ENCODE measurements at places on chromosomes 12 and 14.

DNA sequence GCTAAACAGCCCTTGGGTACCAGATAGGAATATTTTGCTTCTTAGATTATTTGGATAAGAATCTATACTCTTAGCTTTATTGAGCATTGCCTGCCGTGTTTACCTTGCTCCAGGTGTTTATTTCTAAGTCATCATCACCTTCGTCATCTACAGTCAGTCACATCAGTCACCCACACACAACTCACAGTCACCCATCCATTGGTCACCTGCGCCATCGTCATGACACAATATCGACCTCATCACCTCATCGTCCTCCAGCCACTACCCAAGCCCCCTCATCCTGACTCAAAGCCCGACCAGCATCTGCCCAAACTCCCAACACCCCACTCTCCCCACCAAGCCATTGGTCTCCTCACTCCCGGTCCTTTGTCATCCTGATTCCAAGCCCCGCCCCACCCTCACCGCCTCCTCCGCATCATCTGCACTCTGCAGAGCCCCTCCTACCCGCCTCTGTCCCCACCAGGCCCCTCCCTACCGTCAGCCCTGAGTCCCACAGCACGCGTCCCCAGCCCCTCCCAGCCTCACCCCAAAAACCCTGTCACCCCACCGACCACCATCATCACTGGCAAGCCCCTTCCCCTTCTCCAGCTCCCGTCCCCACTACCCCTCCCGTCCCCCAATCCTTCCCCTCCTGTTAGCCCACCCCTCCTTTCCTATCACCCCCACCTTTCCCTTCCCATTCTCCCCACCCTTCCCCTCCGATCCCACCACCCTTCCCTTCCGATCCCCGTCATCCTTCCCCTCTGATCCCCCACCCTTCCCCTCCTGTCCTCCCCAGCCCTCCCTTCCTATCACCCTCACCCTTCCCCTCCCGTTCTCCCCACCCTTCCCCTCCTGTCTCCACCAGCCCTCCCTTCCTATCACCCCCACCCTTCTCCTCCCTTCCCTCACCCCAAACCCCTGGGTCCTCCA is 9.8 kb downstream of the DLK1 start:
- no peak for DNase-seq

GRCh38 chr12:7376196-7376595 is 67.8 kb downstream of the CD163L1 start:
- no peak for DNase-seq

DNA sequence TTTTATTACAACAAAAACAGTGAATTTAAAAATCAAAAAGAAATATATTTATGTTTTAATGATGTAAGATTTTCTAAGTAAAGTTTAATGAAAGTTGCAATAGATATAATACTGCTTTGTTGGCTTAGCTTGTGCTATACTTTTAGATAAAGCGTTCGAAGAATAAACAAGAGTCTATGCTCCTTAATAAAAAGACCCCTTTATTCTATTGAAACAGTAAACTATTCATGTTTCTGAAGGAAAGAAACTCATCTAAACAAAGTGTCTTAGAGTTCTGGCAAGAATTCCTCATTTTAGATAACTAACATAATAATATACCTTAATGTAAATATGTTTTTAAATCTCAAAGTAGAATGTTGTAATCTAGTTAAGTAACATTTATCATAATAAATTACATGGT is 179.0 kb downstream of the RASSF9 start:
- no peak for DNase-seq

- DNase-seq, result no peak
Measured at GRCh38 chr14:105167303-105168092, 1.1 kb downstream of the JAG2 start.

DNA sequence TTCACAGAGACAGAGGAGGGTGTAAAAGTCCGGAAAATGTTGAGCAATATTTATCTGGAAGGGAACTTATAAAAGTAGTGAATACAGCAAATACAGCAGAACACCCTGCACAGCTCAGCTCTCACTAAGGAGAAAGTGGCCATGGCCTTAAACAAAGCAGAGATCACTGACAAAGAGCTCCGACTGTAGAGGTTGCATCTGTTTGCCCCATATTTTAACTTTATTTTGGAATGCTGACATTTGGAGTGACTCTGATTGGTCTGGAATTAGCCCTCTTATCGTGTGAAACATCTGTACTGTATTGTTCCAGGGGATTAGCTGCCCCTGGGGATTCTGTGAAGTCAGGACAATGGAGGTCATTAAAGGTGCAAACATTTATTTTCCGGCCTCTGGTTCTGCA is 1275.7 kb upstream of the FLRT2 start:
- no peak for DNase-seq

DNA sequence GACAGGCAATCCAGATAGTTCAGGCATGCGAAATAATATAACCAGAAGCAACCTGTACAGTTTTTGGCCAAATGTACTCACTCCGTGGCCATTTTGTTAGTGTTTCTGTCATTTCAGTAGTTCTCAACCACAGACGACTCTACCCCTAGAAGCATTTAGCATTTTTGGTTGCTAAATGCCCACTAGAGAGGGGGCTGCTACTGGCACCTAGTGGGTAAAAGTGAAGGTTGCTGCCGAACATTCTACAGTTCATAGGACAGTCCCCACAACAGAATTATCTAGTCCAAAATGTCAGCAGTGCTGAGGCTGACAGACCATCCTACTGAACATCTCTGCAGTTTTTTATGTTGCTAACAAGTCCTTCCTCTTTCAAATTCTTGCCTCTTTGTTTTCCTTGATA is 107.4 kb downstream of the TSHR start:
- DNase-seq, result no peak

DNA sequence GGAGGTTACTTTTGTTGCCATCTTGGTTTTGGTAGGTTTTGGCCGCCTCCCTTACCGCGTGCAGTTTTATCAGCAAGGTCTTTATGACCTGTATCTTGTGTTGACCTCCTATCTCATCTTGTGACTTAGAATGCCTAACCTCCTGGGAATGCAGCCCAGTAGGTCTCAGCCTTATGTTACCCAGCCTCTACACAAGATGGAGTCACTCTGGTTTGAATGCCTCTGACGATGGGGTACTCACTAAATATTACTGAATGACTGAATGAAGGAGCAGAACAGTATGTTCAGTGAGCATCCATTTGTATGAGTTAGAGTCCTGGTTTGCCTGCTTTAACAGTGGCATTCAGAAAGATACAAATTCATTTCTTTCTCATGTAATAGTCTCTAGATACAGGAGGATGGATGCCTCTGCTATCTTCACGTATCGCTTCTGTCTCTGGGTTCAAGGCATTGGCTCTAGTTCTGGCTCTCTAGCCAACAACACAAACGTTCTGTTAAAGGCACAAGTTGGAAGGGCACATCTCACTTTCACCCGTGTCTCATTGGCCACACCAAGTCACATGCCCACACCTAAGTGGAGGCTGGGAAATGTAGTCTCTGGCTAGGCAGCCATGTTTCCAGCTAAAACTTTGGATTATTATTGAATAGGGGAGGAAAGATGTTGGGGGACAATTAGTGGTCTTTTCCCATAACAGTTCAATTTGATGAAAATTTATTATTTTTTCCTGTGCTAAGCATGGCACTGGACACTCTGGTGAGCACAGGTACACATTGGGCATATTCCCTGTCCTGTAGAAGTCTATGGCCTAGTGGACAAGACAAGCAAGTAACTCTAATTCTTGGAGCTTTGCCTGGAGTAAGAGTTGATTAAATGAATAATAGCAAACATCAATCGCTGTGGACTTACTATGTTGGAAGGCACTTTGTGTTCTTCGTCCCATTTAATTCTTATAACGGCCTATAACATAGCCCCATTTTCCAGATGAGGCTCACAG is 75.2 kb upstream of the RPH3A start:
- no peak for DNase-seq

GRCh38 chr12:14612898-14613445 is 45.3 kb upstream of the PLBD1 start:
- DNase-seq, result no peak

- DNase-seq, result no peak
Measured at GRCh38 chr12:87866578-87867292, 162.5 kb downstream of the C12orf50 start.

GRCh38 chr12:103705927-103706326 is 118.9 kb downstream of the STAB2 start:
- no peak for DNase-seq

DNA sequence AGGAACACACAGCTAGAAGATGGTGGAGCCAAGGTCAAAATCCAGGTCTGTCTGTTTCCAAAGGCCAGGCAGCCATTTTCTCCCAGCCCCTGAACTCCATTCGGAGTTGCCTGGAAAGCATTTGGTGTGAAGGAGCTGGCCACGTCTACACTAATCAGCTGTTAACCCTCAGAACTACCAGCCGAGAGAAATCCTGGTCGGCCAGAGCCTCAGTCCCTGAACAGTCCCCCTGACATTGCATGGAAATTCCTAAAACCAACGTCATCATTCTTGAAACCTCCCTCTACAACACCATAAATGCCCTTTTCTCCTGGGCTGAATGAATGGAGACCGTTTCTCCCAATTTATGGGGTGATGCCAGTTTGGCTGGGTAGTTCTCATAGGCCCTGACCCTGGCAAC is 245.6 kb downstream of the SLC41A2 start:
- no peak for DNase-seq

GRCh38 chr12:31732926-31733548 is 4.2 kb upstream of the AMN1 start:
- DNase-seq, result no peak

GRCh38 chr14:99137913-99138571 is 134.0 kb downstream of the BCL11B start:
- no peak for DNase-seq

DNA sequence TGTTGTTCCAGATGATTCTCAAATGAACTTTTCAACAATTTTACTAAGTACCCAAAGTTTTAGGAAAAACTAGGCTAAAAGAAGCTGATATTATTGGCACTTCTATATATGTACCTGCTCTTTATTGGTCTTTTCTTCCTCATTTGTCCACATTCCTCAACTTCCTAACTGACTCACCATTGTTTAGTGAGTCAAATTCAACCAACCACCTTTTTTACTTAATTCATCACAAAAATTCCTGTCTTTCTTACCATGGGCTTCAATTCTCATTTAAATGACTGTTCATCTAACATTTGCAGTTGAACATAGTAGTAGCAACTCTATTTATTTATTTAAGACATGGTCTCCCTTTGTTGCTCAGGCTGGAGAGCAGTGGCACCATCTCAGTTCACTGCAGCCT is 47.6 kb upstream of the SLC2A13 start:
- DNase-seq, result no peak

GRCh38 chr12:52993558-52993869 is 12.7 kb upstream of the EIF4B start:
- no peak for DNase-seq

GRCh38 chr14:91249841-91250616 is 5.5 kb upstream of the GPR68 start:
- no peak for DNase-seq

DNA sequence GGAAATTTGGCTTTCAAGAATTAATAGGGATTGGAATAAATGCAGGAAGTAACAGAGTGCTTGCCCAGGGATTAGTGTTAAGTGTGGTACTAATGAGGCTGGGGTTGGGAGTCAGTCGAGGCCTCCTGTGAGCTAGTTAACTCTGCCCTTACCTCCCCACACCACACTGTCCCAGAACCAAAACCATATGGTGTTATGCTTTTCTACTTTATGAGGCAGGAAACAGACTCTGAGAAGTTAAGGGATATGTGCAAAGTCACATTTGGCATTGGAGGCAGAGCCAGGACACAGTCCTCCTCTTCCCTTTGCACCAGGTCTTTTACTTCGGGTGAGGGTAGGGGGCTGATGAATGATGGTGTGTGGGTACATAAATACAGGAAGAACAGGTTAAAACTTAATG is 41.9 kb downstream of the PELI2 start:
- DNase-seq, result no peak

DNA sequence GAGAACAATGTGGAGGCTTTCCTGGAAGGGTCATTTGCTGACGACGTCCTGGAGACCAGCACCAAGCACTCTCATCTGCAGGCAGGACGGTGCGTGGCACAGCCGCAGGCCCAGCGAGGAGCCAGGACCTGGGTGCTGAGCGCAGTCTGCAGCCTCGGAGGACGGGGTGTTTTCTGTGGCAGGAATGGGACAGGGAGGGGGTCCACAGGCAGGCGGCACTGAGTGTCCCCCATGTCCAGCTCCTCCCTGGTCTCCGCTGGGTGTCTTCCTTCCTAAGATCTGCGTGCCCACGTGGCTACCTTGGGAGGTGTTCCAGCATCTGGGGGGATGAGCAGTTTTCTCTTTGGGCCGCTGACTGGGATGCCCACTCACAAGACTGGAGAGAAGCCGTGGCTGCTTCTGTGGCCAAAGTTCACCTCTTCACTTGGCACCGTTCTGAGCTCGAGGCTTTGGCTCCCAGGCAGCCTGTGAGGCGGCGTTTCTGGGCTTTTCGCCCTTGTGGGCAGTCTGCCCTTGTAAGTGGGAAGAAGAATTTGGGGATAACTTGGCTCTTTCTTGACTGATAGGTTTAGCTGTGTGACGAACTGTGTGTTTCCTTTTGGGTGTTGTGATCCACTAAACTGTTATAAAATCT is 72.2 kb downstream of the NOC4L start:
- no peak for DNase-seq

DNA sequence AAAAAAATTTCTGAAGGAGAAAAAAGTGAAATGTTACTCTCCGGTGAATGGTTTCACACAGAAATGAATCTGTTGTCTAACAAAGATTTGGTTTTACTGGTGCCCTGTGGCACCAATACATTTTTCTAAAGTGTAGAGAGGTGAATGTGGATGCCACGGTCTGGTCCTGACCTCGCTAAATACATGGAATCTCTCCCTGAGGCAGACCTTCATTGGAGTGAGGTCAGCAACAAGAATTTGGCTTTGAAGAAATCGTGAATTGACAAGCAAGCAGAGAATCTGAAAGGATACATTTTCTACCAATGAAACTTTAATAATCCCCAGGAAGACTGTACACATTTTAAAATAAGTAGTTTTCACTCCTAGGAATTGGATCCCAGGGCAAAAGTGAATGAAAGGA is 81.2 kb upstream of the OTOGL start:
- no peak for DNase-seq

- DNase-seq, result no peak
Measured at GRCh38 chr12:23564451-23565152, 384.9 kb downstream of the SOX5 start.

DNA sequence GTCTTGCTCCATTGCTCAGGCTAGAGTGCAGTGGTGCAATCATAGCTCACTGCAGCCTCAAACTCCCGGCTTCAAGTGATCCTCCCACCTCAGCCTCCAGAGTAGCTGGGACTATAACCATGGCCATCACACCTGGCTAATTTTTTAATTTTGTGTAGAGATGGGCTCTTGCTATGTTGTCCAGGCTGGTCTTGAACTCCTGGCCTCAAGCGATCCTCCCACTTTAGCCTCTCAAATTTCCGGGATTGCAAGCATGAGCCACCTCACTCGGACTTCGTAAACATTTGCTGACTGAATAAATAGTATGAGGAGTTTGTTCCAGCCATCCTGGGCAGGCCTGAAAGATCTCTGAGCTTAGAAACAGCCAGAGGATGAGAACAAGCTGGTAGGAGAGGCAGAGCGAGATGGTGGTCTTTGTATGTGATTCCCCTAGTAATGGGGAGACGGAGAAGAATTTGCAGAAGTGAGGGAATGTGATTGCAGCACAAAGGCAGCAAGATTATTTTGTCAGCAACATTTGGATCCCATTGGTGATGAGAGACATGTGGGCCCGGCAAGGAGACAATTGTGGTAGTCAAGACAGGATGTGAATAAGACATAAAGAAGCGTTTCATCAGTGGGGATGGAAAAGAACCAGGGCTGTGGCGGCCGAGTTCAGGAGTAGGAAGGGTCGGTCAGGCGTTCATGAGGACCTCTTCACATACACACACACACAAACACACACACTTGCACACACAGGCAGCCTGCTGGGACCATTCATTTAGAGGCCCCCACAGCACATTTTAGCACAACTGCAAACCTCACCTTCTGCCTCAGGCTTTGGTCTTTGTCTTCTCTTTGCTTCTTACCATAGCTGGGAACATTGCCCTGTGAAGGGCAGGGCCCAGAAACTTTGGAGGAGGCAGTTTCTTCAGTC is 155.5 kb downstream of the ZFP36L1 start:
- no peak for DNase-seq

Data from coronary artery (tissue), 2 donors.